ENCODE measurements at places on chromosomes 3 and 15. TPM values are rescaled to one million over a fixed set of nuclear protein-coding genes. Genes with fewer than 3 reads are reported as not detected.

DNA sequence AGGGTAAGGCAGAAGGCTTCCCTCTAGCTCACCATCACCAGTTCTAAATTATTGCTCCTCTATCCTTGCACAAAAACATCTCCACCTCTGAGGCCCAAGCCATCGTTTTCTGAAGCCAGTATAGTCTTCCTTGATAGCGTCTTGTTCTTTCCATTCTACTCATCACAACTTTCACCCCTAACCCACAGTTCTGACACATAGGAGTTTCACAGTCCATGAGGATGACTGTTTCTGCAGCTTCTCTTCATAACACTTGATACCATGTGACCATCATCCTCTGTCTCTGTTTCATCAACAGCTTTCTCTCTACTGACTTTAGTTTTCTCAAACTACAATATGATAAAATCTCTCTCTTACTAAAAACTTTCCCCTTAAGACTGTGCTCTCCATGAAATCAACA, 1166.5 kb downstream of the ROBO1 start:
- no peak for DNase-seq

- DNase-seq, result no peak
These were observed 124.8 kb downstream of the CHDH start for GRCh38 chr3:53721187-53722119.

- no peak for DNase-seq
These were observed 100.3 kb downstream of the APBA2 start for GRCh38 chr15:28986108-28986507.

DNA sequence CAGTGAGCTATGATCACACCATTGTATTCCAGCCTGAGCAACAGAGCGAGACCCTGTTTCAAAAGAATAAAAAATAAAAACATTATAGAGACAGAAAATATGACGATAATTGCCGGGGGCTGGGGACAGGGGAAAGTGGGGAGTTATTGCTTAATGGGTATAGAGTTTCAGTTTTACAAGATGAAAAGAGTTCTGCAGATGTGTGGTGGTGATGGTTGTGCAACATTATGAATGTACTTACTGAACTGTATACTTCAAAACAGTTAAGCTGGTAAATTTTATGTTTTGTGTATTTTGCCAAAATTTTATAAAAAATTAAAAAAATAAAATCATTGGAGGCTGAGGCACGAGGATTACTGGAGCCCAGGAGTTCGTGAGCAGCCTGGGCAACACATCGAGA, 24.8 kb upstream of the ZNF774 start:
- no peak for DNase-seq

- DNase-seq, result no peak
These were observed 505.1 kb downstream of the FHIT start for GRCh38 chr3:60746043-60746638.

GRCh38 chr3:63467392-63467791, 185.1 kb upstream of the SNTN start:
- DNase-seq, result no peak

DNA sequence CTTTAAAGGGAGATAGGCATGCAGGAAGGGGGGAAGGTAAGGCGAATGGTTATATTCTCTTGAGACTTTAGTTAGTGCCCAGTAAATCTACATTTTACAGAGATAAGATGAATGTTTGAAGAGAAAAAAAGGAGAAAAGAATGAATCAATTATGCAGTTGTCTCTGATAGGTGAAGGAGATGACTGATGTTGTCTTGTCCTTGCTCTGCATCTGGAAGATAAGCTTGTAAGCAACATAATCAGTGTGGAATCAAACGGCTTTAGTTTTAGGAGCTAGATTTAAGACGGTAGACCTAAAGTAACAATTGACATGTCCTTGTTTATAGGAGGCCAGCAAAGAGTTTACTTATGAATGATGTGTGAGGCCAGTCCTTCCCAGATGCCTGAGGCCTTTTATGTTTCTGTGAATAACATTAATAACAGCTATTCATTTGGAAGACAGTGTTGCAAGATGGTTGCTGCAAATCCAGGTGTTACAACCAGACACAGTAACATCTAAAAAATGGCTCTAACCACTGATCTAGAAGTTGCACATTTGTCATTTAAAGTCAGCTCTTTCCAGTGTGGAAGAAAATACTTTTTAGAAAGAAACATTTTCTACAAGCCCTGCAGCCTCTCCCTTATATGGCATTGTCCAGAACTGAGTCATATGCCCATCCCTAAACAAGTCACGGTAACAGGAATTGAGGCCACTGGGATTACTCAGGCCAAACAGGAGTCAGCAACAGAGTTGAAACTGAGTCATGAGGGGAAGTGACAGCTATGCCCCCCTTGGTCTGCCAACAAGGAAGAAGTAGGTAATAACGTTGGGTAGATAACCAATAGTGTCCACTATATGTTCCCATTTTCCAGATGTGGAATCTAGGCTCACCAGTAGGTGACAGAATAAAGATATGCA, 77.5 kb upstream of the FBN1 start:
- peak; percentile 76 for DNase-seq

- no peak for DNase-seq
These were observed 617 bp upstream of the HPS3 start for GRCh38 chr3:149128821-149129220.

DNA sequence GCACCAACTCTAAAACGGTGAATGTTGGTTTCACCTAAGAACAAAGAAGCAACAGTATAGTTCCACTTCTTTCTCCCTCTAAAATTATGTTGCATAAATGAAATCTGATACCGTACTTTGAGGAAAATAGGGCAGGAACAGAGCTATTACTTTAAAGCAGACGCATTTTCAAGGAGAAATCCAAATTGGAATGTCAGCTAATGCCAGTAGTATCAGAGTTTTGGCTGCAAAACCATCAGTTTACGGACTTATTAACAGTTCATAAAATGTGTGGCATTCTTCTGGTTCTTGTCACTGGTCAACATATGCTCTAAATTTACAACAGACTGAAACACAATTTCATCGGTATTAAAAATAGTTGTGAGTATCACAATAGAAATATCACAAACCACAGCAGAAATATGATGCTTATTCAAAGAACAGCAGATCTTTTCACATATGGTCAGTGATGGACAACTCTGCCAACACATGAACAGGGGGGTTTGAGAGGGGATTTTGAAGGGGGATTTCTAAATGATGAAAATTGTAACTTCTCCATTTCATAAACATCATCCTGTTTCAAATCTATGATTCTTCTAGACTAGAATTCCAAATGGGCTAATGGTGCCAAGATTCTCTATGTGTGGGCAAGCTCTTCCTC, 38.7 kb upstream of the ROBO2 start:
- no peak for DNase-seq

DNA sequence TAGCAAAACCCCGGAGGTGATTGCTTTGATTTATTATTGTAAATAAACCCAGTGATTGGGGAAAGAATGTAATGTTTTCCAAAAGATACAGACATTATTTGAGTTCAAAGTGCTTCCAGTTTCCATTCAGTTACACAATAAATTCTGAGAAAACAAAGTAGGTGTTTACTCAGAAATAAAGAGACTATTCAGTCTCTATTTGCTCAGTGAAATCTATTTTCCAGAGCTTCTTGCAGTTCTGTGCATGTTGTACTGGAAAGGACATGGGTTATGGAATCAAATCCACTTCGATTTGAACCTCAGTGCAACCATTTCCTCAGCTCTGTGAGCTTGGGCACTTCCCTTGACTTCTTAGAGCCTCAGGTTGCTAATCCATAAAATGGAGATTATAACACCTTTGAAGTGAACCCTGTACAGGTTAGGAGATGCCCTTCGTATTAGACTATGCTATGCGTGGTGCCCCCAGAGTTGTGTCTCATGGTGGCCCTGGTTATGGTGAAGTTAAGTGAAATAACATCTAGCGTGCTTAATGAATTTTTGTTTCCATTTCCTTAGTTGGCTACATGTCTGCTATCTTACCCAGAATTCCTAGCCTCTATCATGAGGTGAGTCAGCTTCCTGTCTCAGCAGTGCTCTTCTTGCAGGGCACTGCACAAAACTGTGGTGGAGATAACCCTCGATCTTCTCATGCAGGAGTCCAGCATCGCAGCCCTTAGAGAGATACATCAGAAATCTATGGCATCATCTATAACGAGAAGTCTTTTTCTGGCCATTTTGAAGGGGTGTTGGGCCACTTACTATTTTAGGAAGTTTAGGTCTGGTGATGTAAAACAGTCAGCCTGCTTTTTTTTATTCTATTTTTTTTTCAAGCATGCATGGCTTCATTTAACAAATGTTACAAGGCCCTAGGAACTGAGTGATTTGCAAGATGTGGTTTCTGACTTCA, 97.7 kb downstream of the RPL39L start:
- no peak for DNase-seq

- no peak for DNase-seq
These were observed 53.8 kb upstream of the SPPL2A start for GRCh38 chr15:50819344-50819743.

DNA sequence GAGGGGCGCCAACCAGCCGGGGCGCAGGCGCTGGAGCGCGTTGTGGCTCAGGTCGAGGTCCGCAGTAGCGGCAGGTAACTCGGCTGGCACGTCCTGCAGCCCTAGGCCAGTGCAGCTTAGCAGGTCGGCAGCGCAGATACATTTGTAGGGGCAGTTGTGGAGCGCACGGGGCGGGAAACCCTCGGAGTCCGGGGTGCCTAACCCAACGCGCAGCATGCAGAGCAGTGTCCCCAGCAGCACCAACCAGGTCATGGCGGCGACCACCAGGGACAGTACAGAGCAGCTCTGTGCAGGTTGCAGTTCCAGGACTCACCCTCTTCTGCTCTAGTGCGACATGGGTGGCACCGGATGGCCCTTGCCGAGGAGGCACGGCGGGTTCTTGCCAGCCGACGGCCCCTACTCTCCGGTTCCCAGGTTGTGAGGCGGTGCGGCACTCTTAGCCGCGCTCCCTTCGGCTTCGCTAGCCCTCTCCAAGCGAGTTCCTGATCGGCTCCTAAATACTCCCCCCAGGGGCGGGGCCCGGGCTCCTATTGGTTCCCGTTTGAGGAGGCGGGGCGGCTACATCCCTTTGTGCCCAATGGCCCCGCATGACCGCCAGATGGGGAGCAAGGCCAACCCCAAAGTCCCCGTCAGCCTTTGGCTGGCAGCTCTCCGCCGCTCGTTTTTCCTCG, at the start of gene AMIGO3:
AMIGO3 (minus strand) TSS at position 471 of the 671 bp plus-strand sequence; CDS start at position 252, 219 bp downstream.
- peak; percentile 56 for DNase-seq

DNA sequence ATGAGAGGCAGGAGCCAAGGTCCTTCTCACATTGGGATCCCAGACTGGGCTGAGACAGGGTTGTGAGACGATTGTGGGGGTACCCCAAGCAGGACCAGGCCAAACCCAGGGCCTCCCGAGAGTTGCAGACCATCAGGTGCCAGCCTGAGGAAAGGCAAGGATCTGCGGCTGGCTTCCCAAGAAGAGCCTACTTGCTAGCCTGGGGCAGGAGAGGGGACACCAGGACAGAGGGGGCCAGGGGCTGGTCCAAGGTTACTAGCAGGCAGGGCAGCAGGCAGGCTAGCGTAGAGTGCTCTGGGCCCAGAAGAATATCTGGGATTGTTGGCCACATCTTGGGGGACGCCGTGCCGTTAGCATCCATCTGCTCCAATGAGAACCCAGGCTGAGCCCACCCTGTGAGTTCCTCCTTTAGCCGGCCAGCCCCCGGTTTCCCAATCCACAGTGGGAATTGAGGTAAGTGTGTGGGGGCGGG, 546 bp downstream of the CISH start:
- DNase-seq, result no peak

DNA sequence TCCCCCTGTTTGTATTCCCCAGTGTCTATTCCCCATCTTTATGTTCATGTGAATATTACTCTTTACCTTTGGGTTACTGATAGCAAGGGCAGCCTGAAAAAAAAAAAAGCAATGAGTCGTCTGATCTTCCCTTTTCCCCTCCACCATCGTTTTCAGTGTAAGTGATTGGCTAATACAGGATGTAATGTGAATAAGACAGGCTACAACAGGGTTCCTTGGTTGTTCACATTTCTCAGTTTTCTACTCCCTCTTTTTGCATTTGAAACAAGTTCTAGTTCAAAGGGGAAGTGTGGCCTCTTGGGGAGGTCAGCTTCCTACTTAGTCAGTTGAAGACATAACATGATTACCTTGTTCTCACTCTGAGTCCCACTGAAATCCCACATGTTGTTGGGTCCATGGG, 278.0 kb upstream of the TRIM42 start:
- DNase-seq, result no peak

- no peak for DNase-seq
These were observed 101.5 kb downstream of the FBLN2 start for GRCh38 chr3:13650210-13651056.

- no peak for DNase-seq
These were observed 8.7 kb downstream of the LTK start for GRCh38 chr15:41504751-41505492.

DNA sequence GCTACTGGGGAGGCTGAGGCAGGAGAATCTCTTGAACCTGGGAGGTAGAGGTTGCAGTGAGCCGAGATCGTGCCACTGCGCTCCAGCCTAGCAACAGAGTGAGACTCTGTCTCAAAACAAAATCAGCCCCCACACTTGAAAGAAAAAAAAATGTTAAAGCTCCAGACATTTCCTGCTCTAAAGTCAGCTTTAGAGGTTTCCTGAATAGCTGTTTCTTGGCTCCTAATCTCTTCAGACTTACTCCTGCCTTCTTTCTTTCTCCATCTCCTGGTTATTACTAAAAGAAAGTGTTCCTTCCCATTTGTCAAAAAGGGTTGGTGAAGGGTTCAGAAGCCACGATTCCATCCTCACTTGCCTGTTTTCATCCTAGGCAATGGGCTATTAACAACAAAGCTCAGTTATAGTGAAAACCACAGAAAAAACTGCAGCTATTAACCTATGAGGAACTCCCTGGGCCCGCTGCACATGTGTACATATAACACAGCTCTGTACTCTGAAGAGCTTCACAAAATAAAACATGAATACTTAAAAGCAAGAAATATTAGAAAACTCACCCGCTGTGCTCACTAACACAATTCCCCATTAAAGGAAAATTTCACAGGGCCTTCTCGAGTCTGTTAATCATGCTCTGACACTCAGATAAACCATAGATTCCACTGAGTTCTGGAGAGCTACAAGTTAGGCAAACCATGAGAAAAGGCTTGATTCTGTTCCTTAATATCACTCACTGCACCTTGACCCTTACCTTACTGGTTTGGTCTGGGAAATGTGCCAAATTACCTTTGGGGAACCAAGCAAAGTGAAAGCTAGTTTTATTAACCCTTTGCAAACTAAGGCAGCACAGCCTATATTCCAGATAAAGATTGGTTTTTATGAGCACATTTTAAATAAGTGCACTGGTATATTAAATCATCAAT, 89.9 kb upstream of the TSPAN3 start:
- no peak for DNase-seq

Gene WWTR1
- 94.5 TPM for polyA plus RNA-seq

Gene CCR1
- polyA plus RNA-seq, result not detected

Gene MST1R
- 0.64 TPM for polyA plus RNA-seq

Gene CRABP1
- polyA plus RNA-seq, result not detected

All from BJ (cell line).